HFFc6 (cell line): ENCODE measurements at places on chromosomes 2 and 18.
A peak's percentile ranks its signal among the peaks of the same experiment; 100 is the strongest.

DNA sequence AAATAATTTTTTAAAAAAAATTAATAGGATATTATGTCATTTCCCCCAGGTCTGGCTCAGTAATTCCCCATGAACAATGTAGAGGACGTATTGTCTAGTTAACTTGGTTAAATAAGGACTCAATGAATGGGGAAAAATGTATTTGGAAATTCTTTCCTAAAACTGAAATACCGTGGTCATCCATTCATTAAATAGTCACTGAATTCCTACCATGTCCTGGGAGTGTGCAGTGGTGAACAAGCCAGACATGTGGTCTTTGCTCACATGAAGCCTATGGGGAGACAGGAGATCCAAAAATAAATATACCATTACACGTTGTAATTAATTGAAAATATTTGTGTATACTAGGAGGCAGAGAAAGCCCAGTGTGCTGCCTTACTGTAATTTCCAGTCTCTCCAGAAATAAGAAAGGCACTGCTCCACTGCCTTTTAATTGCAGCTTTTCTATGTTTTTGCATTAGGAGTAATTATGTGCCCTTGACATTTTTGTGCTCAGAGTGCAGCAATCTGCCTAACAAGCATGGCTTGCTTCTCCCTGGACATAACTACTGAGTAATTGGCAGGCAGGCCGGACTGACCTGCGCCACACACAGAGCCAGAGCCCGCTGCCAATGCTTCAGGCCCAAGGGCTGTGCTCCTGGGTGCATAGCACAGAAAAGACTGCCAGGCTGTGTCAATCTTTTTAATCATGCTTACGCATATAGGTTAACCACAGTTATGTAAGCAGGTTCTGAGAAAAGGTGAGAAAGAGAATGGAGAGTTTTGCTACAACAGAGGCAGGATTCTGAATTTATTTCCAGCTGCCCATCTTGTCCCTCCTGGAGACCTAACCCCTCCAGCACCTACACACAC, 22.2 kb upstream of the TTC39C start:
- no peak for DNase-seq

DNA sequence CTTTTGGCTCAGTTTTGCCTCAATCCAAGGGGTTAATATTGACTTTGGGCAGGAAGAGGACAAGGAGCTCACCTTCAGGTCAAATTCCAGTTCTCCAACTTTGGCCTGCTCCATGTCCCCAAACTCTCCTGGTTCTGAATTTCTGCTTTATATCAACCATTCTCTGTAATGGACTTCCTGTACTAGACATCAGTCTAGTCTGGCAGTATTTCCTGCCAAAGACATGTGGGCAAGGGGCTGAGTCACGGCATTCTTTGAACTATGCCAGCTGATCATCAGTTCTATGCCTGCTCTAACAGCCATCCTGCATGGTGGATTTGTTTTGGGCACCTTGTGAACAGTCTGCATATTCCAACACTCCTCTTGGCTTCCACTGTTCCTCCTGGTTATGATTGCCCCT, 199.4 kb downstream of the ZEB2 start:
- DNase-seq: peak; percentile 10

DNA sequence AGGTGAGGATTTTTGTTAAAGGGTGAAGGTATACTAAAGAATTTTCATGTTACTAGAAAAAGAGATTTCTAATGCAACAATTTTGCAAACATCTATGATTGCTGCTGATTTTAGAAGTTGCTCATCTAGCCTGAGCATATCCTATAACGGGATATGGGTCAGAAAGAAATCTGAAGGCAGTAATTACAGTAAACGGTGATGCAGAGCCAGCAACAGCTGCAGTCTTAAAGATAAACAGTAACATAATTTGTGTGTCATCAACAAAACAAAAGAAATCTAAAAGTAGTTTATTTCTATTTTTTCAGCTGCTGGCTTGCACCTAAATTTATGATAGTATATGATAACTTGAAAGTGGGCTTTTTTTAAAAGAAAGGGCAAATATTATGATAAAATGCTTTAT, 215.7 kb downstream of the SLC4A10 start:
- no peak for DNase-seq

DNA sequence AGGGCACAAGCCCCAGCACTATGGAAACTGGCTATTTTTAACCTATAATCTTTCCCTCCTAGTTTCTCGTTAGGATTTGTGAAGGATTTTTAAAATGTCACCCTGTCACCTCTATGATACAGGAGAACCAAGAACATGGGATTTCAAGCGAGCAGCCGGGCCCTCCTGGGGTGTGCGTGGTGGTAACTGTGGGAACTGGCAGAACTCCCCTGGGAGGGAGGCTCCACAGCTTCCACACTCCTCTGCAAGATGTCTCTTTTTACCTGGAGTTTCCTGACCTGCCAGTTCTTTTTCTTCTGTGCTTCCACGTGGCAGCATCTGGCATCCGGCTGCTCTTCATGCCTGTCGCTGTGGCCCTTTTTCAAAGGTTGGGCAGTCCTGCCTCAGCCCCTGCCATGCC, 386.3 kb upstream of the MYT1L start:
- DNase-seq: no peak

DNA sequence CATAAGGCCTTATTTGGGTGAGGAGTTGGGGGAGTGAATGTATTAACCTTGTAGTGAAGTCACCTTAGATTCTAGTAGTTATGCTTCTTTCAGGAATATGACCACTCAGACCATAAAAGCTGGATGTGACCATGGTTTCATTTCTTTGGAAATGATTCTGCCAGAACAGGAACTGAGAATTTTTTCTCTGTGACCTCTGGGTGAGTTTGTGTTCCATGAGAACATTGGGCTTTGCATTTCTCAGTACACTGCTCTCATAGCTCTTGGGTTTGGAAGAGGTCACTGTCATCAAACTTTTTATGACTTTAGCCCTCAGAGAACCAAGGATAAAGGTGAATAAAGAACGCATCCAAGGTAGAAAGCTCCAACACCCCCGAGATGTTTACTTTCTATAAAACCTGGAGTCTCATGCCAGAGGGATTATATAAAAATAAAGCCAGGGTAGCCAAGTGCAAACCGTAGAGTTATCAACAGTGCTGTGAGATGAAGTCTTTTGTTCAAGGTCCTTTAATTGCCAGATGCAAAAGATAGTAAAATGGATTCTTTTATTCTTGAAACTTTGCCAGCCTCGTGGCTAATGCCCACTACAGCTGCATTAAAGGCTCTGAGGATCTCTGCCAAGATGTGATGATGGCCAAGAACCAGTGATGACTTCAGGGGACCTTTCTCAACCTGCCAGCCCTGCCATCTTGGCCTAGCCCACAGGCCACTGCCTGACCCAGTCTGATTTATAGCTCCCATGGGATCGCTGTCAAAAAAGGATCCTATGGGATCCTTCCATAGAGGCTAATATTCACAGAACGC, 27.8 kb upstream of the MAT2A start:
- DNase-seq: no peak

GRCh38 chr18:37055137-37055802, 226.3 kb downstream of the KIAA1328 start:
- DNase-seq: no peak

- no peak for DNase-seq
Measured at GRCh38 chr2:101696272-101697123, 1.0 kb upstream of the MAP4K4 start.

GRCh38 chr2:20164734-20165478, 60.0 kb downstream of the SDC1 start:
- DNase-seq: no peak

GRCh38 chr2:221569425-221569845, 2.7 kb downstream of the EPHA4 start:
- DNase-seq: no peak

- no peak for DNase-seq
Measured at GRCh38 chr2:136051001-136051724, 65.7 kb upstream of the DARS1 start.

DNA sequence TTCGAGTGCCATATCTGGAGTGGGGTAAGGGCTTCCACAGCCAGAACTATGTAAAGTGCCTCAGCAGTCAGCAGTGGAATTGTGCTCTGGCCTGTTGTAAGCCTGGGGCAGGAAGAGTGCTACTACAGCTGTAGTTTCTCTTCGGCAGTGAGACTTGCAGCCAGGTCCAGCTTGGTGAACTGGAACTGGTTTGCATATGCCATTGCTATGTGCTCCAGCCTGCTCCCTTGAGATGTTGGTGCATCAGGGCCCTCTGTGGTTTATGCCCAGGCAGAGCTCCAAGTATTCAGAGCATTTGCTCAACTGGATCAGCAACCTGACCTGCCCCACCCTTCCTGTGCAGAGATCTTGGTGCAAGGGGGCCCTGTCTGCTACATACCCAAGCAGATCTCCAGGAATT, 47.8 kb downstream of the ZNF804A start:
- DNase-seq: no peak

- no peak for DNase-seq
Measured at GRCh38 chr2:190853531-190854383, 26.9 kb upstream of the GLS start.

DNA sequence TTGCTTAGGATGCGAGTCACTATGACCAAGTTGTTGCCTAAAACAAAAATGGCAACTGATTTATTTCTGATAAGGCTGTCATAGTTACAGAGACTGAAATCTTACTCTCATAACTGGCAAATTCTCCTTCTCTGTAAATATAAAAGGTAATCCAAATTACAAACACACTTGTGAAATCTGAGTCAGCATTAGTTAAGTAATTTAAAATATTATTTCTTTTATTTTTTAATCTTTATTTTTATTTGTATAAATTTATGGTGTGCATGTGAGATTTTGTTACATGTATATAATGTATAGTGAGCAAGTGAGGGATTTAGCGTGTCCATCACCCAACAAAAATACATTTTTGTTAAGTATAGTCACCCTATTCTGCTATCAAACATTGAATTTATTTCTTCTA, 1342.8 kb upstream of the TMEFF2 start:
- no peak for DNase-seq

DNA sequence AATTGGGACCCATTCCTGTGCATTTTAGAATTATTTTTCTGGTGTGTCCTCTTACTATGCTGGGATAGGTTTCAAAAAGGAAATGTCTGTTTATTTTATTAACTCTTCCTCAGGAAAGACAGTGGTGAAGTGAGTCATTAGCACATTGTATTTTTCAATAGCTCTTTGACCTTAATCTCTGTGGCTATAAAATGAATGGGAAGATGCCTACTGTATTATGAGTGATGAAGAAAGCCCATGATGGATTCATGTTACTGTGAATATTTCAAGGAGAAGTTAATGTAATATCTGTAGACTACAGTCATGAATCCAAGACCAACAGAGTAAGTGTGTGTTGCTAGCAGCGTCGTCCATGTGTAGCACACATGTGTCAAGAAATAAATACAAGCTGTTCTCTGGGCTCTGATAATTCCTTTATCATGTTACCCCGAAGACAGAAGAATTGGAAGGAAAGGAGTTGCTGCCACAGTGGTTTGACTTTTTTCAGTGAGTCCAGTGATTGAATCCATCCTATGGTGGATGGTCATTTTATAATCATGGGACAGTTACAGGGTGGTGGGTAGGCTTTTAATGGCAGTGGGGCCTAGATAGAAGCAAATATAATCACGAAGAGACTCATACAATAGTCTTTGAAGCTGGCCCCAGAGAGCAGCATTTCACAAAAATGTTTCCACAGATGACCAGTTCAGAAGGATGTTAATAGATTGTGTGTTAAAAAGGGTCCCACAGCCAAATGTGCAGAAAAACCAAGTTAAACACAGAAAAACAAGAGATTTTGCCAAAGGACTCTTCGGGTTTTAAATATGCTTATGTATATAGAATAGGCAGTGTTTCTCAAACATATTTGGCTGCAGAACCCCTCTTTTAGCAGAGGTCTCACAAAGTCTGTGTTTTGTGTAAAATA, 239.7 kb upstream of the RASGRP3 start:
- peak; percentile 59 for DNase-seq

DNA sequence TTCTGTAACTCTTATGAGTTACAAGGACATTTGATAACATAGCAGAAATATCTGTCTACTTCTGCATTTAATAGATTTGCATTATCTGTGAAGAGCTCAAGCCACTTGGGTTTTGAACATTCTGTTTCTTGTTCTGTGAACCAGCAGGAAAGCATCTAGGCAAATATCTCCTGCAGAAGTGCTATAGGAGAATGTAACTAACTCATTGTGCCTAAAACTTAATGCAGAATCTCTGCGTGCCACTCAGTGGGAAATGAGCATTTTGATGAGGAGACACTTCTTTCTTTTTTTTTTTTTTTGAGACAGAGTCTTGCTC, 63.5 kb downstream of the MYOM1 start:
- DNase-seq: no peak

DNA sequence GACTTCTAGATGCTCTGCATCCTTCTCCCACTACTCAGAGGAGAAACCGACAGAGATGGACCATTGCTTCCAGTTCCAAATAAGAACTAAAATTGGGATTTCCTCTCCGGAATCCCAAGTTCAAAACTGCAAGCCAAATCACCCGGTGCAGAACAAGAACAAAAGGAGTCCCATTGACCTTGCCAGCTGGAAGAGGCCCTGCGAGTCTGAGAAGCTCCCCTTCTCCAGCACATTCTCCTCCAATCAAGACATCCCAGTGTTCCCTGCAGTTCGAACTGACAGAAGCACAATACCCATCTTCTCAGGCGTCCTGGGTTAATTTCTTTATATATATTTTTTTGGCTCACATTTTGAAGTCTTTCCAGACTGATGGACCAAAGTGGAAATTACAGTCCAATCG, 195.3 kb upstream of the MEIS1 start:
- no peak for DNase-seq

GRCh38 chr18:13455960-13456481, 237.5 kb downstream of the LDLRAD4 start:
- no peak for DNase-seq

- no peak for DNase-seq
Measured at GRCh38 chr2:73937899-73938298, 11.2 kb downstream of the DGUOK start.

GRCh38 chr2:46273225-46273863, 23.9 kb upstream of the EPAS1 start:
- no peak for DNase-seq

- peak; percentile 40 for DNase-seq
Measured at GRCh38 chr2:182559623-182560022, 132.8 kb upstream of the PDE1A start.

DNA sequence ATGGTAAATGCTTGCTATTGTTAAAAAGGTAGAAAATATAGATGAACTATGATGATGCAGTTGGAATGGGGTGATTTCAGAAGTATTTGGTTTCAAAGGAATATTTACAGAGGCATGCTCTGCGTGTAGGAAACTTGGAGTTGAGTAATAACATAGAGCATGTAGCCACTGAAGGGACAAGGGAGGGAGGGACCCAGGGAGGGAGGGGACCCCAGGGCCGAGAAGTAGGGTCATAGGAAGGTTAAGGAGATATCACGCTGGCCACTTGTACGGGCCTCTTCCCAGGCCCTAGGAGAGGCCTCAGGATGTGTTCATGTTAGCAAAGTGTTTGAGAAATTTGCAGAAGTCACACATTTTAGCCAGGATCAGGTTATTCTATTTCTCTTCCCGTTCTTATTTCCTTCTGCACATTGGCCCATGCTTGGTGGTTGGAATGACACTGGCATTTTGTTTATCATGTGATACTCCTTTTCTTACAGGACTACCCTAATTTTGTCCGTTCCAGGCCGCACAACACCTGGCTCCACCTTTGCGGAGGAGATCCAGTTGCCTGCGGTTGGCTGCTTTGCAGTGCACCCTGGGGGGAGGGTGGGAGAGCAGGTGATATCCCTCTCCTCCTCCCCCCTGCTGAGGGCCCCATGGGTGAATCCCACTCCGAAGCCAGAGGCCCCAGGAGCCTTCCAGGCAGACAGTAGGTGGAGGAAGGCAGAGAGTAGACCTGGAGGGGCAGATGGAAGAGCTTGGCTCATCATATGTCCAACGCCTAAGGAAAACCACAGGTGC, 16.9 kb upstream of the ACKR3 start:
- DNase-seq: no peak

- no peak for DNase-seq
Measured at GRCh38 chr2:202034249-202035088, 814 bp downstream of the FZD7 start.

- no peak for DNase-seq
Measured at GRCh38 chr18:48815179-48815515, 135.6 kb downstream of the SMAD7 start.
